A549 treated with Mapracorat at 1 μM for 4 hours (cell line): ENCODE measurements at places on chromosomes 11 and 22. TPM values are rescaled to one million over a fixed set of nuclear protein-coding genes. Genes with fewer than 3 reads are reported as not detected.

PRSS23 gene
- 410 to 471 TPM (median 427 TPM) in 5 replicates for total RNA-seq

UBTFL1 gene
- not detected in 5 replicates for total RNA-seq

OR8K5 gene
- not detected in 5 replicates for total RNA-seq

IFITM10 gene
- 1.0 to 2.1 TPM (median 1.3 TPM) in 5 replicates for total RNA-seq

MUC15 gene
- not detected in 5 replicates for total RNA-seq

GPHA2 gene
- not detected in 5 replicates for total RNA-seq

GLYATL1 gene
- total RNA-seq, result not detected in 5 replicates

FGF3 gene
- not detected in 5 replicates for total RNA-seq

SCGB1D2 gene
- total RNA-seq, result 0.48 TPM in 1 of 5 replicates, not detected in the others

KMT2A gene
- total RNA-seq, result 12.0 to 13.9 TPM (median 12.8 TPM) in 5 replicates

RGL4 gene
- not detected in 5 replicates for total RNA-seq

GAB2 gene
- total RNA-seq, result 3.9 to 5.9 TPM (median 5.0 TPM) in 5 replicates

OR8G1 gene
- not detected in 5 replicates for total RNA-seq

FGF19 gene
- total RNA-seq, result 0.05 to 0.12 TPM (median 0.08 TPM) in 4 of 5 replicates, not detected in the other

MMP7 gene
- total RNA-seq, result 21.9 to 32.0 TPM (median 23.4 TPM) in 5 replicates

TSSK2 gene
- total RNA-seq, result not detected in 5 replicates

CARNS1 gene
- total RNA-seq, result 0.08 to 0.21 TPM (median 0.13 TPM) in 5 replicates

P4HA3 gene
- 35.5 to 58.6 TPM (median 49.8 TPM) in 5 replicates for total RNA-seq

LMO2 gene
- 0.36 to 1.1 TPM (median 0.72 TPM) in 5 replicates for total RNA-seq

C11orf87 gene
- total RNA-seq, result 0.04 TPM in 1 of 5 replicates, not detected in the others

TRIM34 gene
- total RNA-seq, result 2.9 to 3.7 TPM (median 3.1 TPM) in 5 replicates

OR51E2 gene
- total RNA-seq, result not detected in 5 replicates

MORC2 gene
- total RNA-seq, result 11.8 to 13.8 TPM (median 13.2 TPM) in 5 replicates

MGAT3 gene
- total RNA-seq, result 0.43 to 0.84 TPM (median 0.71 TPM) in 5 replicates

PRRG4 gene
- 1.5 to 1.8 TPM (median 1.6 TPM) in 5 replicates for total RNA-seq

PAMR1 gene
- 0.25 TPM in 1 of 5 replicates, not detected in the others for total RNA-seq
